ENCODE measurements at places on chromosomes 6 and 20. TPM values are rescaled to one million over a fixed set of nuclear protein-coding genes. Genes with fewer than 3 reads are reported as not detected.

The BPIFB1 gene
- total RNA-seq = not detected

The BPIFB2 gene
- not detected for total RNA-seq

- peaks cover 90% of the 10 kb centered on the region for H3K27me3 ChIP-seq
- H3K4me3 ChIP-seq = peak overlapping the region; percentile 2
- DNase-seq = no peak
- peaks cover 6% of the 10 kb centered on the region for H3K4me1 ChIP-seq
- H3K27ac ChIP-seq = no peak overlapping the region
These were observed 32.0 kb downstream of the POM121L2 start for GRCh38 chr6:27280064-27280539.

- H3K4me1 ChIP-seq = peaks cover 6% of the 10 kb centered on the region
- no peaks in the 10 kb centered on the region for H3K36me3 ChIP-seq
- no peak overlapping the region for H3K27ac ChIP-seq
- H3K4me3 ChIP-seq = no peak overlapping the region
- DNase-seq = no peak
- peaks cover 85% of the 10 kb centered on the region for H3K27me3 ChIP-seq
These were observed 37.3 kb upstream of the BTN3A2 start for GRCh38 chr6:26327450-26328264.

- H3K27ac ChIP-seq = peak overlapping the region; percentile 42
- H3K27me3 ChIP-seq = no peaks in the 10 kb centered on the region
- no peak for DNase-seq
- H3K4me1 ChIP-seq = peaks cover 3% of the 10 kb centered on the region
These were observed 68.8 kb upstream of the LTV1 start for GRCh38 chr6:143774347-143774746.

DNA sequence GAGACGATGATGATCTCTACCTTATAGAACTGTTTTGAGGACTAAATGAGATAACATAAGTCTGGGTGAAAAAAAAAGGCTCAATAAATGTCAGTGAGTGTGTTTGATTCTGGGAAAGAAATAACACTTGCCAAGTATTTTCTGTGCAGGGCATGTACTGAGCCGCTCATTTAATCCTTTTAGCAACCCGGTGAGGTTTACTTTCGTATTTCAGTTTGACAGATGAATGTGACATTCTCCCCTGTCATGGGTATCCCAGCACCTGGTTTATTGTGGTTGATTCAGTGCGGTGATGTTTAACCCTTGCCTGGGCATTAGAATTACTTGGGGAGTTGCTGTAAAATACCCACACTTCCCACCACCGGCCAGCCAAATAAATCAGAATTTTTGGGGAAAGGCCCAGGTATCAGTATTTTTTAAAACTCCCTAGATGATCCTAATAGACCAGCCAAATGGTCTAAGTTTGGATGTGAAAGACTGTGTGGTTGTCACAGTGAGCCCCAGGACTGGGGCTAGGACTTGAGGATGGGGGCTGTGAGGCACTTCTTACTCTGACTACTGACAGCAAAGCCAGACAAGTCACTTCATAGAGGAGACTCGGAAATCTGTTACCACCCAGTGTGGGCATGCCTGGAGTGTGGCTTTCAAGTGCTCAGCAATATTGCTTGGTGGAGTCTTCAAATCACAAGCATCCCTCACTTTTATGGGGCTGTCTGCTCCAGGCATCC is 100.2 kb upstream of the KCNG1 start:
- no peak overlapping the region for H3K27ac ChIP-seq
- no peaks in the 10 kb centered on the region for H3K36me3 ChIP-seq
- no peak overlapping the region for H3K4me3 ChIP-seq
- peaks cover 23% of the 10 kb centered on the region for H3K4me1 ChIP-seq

GRCh38 chr6:137927777-137928218 is 60.7 kb downstream of the TNFAIP3 start:
- H3K4me1 ChIP-seq = no peaks in the 10 kb centered on the region
- DNase-seq = no peak
- no peak overlapping the region for H3K27ac ChIP-seq
- H3K4me3 ChIP-seq = no peak overlapping the region
- no peaks in the 10 kb centered on the region for H3K36me3 ChIP-seq
- no peaks in the 10 kb centered on the region for H3K27me3 ChIP-seq
